ENCODE measurements at places on chromosomes 7 and 10. TPM values are rescaled to one million over a fixed set of nuclear protein-coding genes. Genes with fewer than 3 reads are reported as not detected.

DNAJC12 gene
- total RNA-seq, result 10.2 TPM

MSMB gene
- not detected for total RNA-seq

SIRT1 gene
- total RNA-seq, result 17.1 TPM

FOXK1 gene
- total RNA-seq, result 77.9 TPM

OR13A1 gene
- total RNA-seq, result not detected

DNA sequence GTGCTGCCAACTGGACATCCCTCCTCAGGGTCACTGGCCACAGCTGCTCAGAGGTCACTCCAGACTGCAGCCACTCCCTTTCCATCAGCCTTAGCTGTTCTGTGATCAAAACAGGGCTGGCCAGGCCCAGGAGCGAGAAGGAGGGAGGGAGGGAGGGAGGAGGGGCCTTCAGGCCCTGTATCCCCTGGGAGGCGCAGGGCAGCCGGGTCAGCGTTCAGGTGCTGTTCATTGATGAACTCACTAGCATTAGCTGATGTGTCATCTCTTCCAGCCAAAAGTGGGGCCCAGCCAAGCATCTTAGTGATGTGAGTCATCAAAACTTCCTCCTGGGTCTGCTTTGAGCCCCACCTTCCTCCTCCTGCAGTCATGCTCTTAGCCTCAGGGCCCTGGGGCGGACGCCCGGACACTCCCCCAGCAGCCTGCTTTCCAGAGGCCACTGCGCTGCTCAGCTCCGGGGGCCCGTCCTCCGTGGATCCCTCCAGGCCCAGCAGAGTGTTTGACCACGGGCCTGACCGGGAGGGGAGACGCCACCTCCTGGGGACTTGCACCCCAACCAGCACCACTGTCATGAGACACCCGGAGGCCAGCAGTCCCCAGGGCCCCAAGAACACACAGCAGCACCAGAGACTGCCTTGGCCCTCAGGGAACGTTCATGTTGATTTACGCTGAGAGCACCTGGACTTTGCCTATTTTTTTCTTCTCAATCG lies 149.2 kb downstream of the PRKAG2 start:
- DNase-seq, result peak; percentile 89

GRCh38 chr7:22295402-22296264 lies 61.3 kb downstream of the RAPGEF5 start:
- no peak for DNase-seq

- DNase-seq, result no peak
Measured at GRCh38 chr7:130758429-130759056, 24.5 kb upstream of the KLF14 start.

DNA sequence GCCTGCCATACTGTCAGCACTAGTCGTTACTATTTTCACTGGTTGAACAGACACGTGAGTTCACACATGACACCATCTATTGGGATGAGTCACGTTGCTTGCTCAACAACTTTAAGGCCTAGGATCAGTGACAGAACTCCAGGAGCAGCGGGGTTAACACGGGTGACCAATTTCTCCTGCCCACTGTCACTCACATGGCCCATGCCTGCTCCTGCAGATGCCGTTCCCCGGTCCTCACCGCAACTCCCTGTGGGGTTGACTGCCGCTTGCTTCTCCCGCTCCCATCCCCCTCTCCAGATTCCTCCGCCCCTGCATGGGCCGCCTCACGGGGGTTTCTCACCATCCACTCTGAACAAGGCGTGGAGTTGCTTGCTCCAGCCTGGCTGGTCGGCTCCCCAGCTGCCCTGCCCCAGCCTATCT lies 128.2 kb downstream of the TAX1BP1 start:
- DNase-seq, result no peak
